Right lobe of liver (tissue), 6 donors: ENCODE measurements at places on chromosomes 4 and X.

DNA sequence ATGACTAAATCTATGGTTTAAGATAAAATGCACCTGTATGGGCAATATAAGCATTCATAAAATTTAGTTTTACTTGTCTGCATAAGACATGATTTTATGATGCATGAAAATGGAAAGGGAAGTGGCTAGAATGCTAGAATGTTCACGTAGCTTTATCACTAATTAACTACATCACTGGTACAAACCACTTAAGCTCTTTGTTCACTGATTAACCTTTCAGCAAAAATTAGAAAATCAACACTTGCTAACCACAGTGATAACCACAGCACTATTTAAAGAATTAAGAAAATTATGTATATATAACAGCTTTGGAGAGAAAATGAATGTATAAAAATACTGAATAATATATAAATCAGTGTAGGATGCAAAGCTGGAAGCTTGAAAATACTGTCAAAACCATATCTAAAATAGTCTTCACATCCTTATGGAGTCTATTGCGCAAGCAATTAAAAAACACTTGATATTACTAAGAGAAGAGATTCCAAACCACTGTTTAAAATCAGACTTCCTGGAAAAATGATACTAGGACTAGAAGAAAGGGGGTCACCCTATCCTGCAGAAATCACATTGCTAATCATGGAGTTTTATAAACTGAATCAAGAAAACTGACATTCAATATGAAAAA lies 51.9 kb downstream of the EFHC2 start:
- no peak for DNase-seq

DNA sequence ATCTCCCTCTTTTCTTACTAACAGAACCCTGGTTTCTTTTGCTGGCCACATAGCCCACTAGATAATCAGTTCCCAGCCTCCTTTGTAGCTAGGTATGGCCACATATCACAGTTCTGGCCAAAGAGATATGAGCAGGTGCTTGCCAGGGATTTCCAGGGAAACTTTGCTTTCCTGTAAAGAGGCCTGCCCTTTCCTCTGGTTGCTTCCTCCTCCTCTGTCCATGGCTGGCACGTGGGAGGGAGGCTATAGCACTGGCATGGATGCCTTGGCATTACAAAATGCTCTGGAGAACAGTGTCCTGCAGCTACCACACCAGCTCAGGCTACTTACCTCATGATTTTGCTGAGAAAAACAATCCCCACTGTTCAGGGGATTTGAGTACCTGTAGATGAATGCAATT lies 27.5 kb downstream of the RAB33B start:
- peak; percentile 67 for DNase-seq

GRCh38 chr4:15303052-15303641 lies 124.7 kb upstream of the C1QTNF7 start:
- no peak for DNase-seq

DNA sequence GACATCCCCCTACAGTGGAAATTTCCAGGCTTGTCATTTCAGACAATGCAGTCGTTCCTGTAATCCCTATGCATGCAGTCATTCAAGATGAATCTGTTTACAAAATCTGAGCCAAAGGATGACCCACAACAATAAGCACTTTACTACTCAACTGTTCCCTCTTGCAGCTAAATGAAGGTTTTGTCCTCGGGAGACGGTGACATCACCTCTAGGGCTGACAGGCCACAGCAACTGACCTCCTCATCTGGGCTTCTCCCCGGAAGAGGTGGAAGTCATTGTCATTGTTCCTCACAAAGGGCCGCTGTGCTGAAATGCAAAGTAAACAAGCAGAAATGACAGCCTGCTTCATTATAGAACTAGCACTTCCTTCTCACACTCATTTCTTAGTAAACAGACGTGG lies 29.2 kb downstream of the CLRN2 start:
- DNase-seq = no peak
